ENCODE measurements at places on chromosomes 1 and 21. TPM values are rescaled to one million over a fixed set of nuclear protein-coding genes. Genes with fewer than 3 reads are reported as not detected.

Gene CD48
- total RNA-seq = 294 TPM

Gene LCE2B
- not detected for total RNA-seq

Gene S100A1
- not detected for total RNA-seq

Gene CCDC28B
- total RNA-seq = 36.6 TPM

Gene TCP10L
- total RNA-seq = 0.71 TPM

Gene MAP1LC3C
- total RNA-seq = not detected

Gene GOLT1A
- total RNA-seq = not detected

Gene SRRM1
- 183 TPM for total RNA-seq

Gene CCDC27
- total RNA-seq = not detected

Gene OR2L2
- total RNA-seq = 0.19 TPM

Gene PTTG1IP
- 79.9 TPM for total RNA-seq

Gene GCSAML
- total RNA-seq = not detected

Gene ANKRD65
- not detected for total RNA-seq

Gene KRTAP26-1
- not detected for total RNA-seq

Gene CD34
- total RNA-seq = not detected

Gene LRRC7
- not detected for total RNA-seq

Gene PTPN22
- total RNA-seq = 74.6 TPM

Gene MORC3
- total RNA-seq = 50.7 TPM

Gene TTC24
- total RNA-seq = 2.9 TPM

Gene ZFP69B
- total RNA-seq = 3.0 TPM

Gene OPTC
- total RNA-seq = not detected

Gene KCNJ9
- total RNA-seq = not detected

Gene CASZ1
- 7.6 TPM for total RNA-seq

Gene FLG2
- total RNA-seq = not detected

Gene CYP4A11
- not detected for total RNA-seq

Gene OR2L3
- not detected for total RNA-seq

Gene PPFIA4
- 16.1 TPM for total RNA-seq

Gene MAP3K21
- 0.87 TPM for total RNA-seq

Gene ZNF683
- total RNA-seq = 0.17 TPM

Gene CFHR4
- total RNA-seq = not detected

Gene NEGR1
- total RNA-seq = not detected

Gene TLCD4
- total RNA-seq = not detected

Gene CNTN2
- total RNA-seq = not detected

Gene RCAN1
- 8.0 TPM for total RNA-seq

Gene ARTN
- 0.10 TPM for total RNA-seq

Gene FYB2
- total RNA-seq = not detected

Gene GSTM3
- total RNA-seq = 6.3 TPM

Gene DUSP10
- total RNA-seq = 11.3 TPM

Gene CFHR3
- total RNA-seq = not detected

Gene UQCRHL
- total RNA-seq = 1.1 TPM

Gene CAMK1G
- not detected for total RNA-seq

Gene HTR6
- not detected for total RNA-seq

Gene ADGRL2
- not detected for total RNA-seq

Gene ETS2
- 19.7 TPM for total RNA-seq

Gene PADI3
- total RNA-seq = not detected

Gene PLA2G4A
- not detected for total RNA-seq

Gene DENND2D
- total RNA-seq = 329 TPM

Gene KRTAP19-1
- total RNA-seq = not detected

Gene IFI44L
- 358 TPM for total RNA-seq

Gene PCSK9
- total RNA-seq = not detected

Gene CCDC30
- total RNA-seq = 1.4 TPM

Gene TENT5C
- total RNA-seq = 13.7 TPM

Gene CFHR5
- total RNA-seq = not detected

Gene IFI44
- total RNA-seq = 190 TPM

Gene AGO4
- 17.5 TPM for total RNA-seq

Gene ZBTB37
- total RNA-seq = 10.9 TPM
